H7 (cell line): ENCODE measurements at places on chromosomes 5 and 9. TPM values are rescaled to one million over a fixed set of nuclear protein-coding genes. Genes with fewer than 3 reads are reported as not detected.

Gene LCN9
- 0.44 TPM in 1 of 2 replicates, not detected in the other for total RNA-seq

Gene ESM1
- total RNA-seq, result not detected in 2 replicates

Gene GLRA1
- not detected in 2 replicates for total RNA-seq

Gene EGFLAM
- total RNA-seq, result 1.3 and 1.7 TPM in 2 replicates

Gene C1QTNF3
- total RNA-seq, result 0.26 and 0.59 TPM in 2 replicates

DNA sequence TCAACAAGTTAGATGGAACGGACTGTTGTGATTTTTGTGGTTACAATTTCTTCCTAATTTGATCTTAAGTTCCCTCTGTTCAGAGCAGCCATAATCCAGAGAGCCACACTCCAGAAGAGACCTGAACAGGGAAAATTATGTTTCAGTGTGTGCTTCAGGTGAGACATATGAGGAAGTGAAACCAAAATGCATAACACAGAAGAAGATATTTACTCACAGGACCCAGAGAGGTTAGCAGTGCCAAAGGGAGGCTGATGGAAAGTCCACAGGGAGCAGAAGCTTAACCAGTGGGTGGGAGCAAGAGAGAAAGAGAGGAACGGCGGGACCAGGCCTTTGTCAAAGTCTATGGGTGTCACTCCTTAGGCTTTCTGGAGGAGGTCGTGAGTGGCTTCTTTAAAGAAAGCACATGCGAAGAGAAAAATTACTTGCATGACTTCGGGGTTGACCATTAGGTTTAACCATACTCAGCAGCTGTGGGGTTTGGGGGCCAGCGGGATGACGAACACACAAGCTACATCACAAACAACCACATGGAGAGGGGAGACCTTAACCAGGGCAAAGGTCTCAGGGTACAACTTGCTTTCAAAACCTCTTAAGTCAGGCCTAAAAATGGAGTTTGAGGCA is 141.4 kb downstream of the MED10 start:
- DNase-seq, result no peak

DNA sequence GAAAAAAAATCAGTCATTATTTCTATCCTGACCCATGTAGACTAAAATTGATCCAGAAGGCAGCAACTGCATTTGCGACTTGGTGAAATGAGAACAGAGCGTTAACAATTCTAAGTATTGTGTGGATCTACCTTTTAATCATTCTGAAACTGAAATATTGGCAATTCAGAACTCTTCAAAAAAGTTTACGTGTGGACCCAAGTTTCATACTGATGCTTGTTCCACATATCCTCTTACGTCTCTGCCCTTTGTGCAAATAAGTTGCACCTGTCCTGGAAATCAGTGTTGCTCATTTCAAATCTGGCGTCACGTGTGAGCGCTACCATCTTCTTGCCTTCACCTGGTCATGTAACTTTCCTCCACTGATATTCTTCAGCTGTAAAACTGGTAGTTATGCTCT is 74.7 kb downstream of the NTRK2 start:
- DNase-seq, result no peak

DNA sequence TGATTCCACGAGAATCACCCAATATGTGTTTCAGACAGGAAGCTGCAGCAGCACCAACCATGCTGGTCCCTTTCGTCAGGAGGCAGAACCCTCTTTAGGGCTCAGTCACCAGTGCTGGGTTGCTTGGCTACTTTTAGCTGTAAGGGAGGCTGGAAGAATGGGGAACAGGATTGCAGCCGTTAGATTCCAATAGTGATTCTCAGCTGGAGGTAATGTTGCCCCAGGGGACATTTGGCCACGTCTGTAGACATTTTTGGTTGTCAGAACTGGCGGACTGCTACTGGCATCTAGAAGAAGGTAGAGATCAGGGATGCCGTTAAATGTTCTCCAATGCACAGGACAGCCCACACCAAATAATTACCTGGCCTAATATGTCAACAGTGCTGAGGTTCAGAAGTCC is 81.8 kb downstream of the ANKRD33B start:
- no peak for DNase-seq

DNA sequence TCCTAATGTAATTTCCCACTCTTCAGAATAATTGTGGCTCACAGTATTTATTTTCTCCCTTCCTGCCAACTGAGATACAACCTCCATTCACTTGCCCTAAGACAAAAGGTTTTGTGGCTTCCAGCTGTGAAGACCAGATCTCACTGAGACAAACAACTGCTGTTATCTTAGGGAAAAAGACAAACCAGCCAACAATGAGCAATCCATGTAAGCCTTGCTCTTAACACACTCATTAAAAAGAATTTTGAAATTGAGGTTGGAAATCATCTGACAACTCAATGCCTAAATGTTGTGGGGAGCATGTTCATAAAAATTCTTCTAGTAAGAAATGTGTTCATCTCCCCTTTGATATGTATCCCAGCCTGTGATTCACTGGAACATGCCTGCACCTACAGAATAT is 132.9 kb downstream of the ADAMTSL1 start:
- peak; percentile 20 for DNase-seq

GRCh38 chr5:150653762-150654556 is 7.1 kb upstream of the MYOZ3 start:
- no peak for DNase-seq

DNA sequence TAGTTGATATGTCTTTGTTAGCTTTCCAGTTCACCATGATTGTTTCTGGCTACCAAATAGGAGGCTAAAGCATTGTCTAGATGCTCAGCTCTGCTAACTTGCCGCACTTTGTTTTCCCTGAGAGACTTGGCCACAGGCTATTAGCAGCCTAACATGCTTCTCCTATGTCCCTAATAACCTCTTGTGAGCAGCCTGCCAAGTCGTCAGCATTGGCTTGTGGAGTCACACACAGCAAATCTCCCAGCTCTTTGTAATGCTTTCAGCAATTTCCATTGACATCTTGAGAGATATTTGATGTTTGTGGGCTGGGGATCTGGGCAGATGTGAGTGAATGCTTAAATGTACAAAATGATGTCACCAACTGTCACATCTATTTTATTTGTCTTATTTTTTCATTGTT is 346.9 kb downstream of the KDM4C start:
- DNase-seq, result no peak

- DNase-seq, result no peak
These were observed 28.4 kb upstream of the LTC4S start for GRCh38 chr5:179765400-179765799.

DNA sequence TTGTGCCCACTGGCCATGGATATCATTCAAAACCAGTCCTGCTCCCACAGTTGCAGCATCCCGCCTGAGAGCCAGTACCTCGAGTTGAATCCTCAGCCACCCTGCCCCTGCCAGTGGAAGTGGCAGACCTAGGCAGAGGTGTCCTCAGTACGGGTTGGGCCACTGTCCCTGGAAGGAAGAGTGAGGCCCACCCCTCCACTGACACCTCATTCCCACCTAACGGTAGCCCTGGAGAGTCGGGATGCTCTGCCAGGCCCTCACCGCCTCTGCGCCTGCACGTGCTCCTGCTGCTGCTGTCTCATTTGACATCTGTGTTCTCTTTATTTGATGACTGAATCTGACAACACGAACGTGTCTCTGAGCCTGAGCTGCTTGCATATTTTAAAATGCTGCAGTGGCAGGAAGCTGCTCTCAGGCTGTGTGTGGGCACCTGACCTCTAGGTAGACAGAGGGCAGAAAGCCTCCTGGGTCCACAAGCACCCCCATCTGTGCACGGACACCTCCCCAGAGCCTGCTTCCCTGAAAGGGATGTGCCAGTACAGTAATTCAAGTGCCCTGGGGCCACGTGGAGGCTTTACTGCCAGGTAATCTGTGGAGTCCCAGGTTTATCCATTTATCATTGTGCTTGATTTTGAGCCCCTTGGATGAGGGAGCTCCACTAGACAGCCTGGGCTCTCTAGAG is 194.7 kb downstream of the CACNA1B start:
- DNase-seq, result peak; percentile 12

- no peak for DNase-seq
These were observed at the start of gene KCNV2 for GRCh38 chr9:2717385-2717784. KCNV2 (plus strand) TSS chr9:2717510; CDS start chr9:2717740, 230 bp downstream.

DNA sequence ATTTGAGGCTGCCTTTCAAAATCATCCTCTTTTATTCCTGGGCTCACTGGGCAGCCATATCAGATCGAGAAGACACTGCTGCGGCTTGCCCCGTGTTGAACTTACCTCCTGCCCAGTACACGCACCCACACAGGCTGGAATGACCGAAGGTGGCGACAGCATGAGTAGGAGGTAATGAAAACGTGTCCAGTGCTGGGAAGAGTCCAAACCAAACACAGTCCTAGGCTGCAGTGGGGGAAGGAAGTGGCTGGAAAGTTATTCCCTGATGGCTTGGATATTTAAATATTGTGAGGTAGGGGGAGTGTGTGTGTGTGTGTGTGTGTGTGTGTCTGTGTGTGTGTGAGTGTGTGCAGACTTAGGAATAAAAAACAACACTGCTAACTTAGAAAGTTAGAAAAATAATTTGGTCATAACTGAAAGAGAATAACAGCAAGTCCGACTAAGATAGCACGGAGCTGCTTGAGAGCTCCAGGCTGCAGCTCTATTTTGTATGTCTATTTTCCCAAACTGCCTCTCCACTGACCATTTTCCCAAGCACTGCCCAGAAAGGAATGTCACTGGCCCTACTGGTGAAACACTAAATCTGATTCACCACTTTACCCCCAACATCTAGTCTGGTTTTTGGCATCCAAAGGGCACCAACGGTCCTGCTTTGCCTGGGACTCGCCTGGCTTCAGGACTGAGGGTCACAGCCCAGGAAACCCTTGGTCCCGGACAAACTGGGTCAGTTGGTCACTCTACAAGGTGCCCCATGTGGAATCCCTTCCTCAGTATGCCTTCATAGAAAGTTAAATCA is 41.2 kb downstream of the ANKH start:
- DNase-seq, result no peak

DNA sequence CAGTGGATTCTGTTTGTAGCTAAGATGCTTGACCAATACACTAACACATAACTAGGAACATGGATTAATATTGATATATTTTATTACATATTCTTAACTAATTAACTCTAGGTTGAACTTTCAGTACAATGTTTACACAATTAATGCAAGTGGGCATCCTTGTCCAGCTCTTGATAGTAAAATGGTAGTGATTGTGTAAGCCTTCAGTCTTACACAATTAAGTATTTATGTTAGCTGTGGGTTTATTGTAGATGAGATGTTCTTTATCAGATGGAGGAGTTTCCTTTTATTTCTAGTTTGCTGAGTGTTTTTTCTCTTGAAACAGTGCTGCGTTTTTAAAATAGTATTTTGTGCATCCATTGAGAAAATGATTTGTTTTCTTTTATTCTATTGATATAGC is 1210.8 kb downstream of the CDH12 start:
- no peak for DNase-seq

DNA sequence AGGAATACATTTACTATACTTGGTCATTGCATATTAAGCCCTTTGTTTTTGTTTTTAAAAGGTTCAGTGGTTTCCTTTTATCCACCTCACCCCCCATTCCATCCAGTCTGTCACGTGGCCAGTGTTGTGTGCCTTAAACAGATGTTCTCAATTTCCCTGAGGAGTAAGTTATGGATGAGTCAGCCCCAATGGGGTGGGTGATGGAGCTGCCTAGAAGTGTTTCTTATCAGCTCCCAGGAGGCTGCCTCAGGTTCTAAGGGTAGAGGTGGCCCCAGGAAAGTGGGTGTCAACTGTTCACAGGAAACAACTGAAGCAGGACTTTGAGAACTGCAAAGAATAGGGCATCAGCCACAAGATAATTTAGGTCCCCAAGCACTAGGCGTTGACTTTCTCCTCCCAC is 41.1 kb downstream of the ACTBL2 start:
- DNase-seq, result no peak

DNA sequence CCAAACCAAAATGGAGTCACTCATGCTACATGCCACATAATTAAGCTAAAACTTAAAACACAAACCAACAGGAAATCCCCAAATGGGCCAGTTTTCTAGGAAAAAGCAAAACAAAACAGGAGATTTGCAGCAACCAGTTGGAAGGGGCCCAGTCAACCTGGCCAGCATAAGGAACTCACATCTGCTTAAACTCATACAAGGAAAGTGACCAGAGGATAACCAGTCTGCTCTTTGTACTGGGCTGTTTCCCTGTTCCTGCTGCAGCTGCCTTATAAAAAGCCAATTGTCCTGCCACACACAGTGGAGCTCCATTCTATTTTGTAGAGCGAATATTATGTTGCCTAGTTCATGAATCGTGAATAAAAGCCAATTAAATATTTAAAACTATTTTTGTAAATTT is 29.5 kb upstream of the PTPDC1 start:
- no peak for DNase-seq

DNA sequence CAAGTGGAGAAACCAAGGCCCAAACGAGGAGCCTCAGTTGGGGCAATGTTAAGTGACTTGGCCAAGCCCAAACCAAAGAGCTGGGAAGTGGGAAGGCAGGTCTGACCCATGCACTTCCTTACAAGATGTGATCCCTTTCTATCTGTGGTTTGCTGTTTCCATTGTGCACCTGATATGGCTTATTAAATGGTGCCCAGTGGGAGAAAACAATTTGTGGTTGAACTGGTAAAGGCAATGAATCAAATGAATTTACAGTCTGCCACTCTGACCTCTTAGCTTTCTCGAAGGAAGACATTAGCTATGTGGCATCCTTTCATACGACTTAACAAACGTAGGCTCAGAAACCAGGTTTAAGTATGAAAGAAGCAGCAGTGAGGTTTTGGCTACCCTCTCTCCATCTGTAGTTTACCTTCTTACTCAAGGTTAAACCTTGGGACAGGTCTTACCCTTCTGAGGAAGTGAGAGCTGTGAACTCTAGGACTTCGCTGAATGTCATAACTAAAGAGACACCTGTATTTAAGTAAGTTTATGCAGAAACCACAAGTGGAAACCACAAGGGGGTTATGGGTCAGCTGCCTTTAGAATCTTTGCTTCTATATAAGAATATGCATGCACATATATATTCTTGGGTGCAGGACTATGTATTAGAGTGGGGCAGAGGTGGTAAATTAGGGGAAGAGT is 100.5 kb upstream of the SPATA31D4 start:
- DNase-seq, result no peak

- no peak for DNase-seq
These were observed 56.3 kb downstream of the SPTLC1 start for GRCh38 chr9:92058723-92059444.

GRCh38 chr9:123608104-123608503 is 252.1 kb downstream of the CRB2 start:
- DNase-seq, result no peak

GRCh38 chr5:96259151-96259772 is 173.8 kb downstream of the PCSK1 start:
- DNase-seq, result no peak

DNA sequence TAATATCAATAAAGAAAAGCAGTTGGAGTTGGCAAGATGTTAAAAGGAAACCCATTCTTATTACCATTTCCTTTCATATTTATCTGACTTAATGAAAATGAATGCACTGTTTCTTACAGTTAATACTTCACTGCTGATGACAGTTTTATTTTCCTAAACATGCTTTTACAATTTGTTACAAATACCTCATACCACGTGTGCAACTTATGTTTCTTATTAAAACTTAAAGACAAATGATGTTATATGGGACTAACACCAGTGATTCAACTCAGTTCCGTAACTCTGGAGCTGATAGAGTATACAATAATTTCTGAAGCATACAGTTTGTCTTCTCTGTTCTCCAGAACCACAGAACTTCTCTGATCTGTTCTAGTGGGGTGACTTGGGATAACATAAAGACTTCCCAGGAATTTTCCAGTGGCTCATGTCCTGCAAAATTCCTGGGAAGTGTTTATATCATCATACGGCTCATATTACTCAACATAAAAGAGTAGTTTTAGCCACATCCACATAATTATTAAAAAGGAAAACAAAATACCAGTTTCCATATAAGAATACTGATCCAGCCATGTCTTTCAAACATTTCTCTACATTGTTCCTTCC is 1259.0 kb upstream of the C9orf72 start:
- no peak for DNase-seq

- no peak for DNase-seq
These were observed 140.5 kb upstream of the RUSC2 start for GRCh38 chr9:35349287-35349990.

GRCh38 chr5:147997486-147997885 is 66.3 kb upstream of the SPINK5 start:
- no peak for DNase-seq
